Activated CD4-positive, CD25-positive, alpha-beta regulatory T cell treated with anti-CD3 and anti-CD28 coated beads, Interleukin-2, amount 50 U/mL, for 72 hours (primary cell): ENCODE measurements at places on chromosomes 1 and 21.

GRCh38 chr21:35004314-35004713, 44.8 kb downstream of the RUNX1 start:
- no peak for DNase-seq

GRCh38 chr1:185929776-185930175, 195.6 kb downstream of the HMCN1 start:
- DNase-seq = no peak

- no peak for DNase-seq
Measured at GRCh38 chr1:72557446-72558049, 275.2 kb upstream of the NEGR1 start.

GRCh38 chr1:47508702-47509431, 71.0 kb downstream of the FOXD2 start:
- DNase-seq = no peak
